ENCODE measurements at places on chromosomes 13 and 19.
A peak's percentile ranks its signal among the peaks of the same experiment; 100 is the strongest.

GRCh38 chr19:10206226-10206885 lies 11.6 kb upstream of the DNMT1 start:
- no peaks in the 10 kb centered on the region for H3K36me3 ChIP-seq
- peak overlapping the region; percentile 62 for H3K27ac ChIP-seq
- H3K4me1 ChIP-seq = no peaks in the 10 kb centered on the region
- H3K4me3 ChIP-seq = no peak overlapping the region
- no peak for DNase-seq
- no peaks in the 10 kb centered on the region for H3K27me3 ChIP-seq

- DNase-seq = no peak
- no peaks in the 10 kb centered on the region for H3K27me3 ChIP-seq
- H3K4me3 ChIP-seq = no peak overlapping the region
These were observed 3.4 kb downstream of the IGFLR1 start for GRCh38 chr19:35738887-35739229.

DNA sequence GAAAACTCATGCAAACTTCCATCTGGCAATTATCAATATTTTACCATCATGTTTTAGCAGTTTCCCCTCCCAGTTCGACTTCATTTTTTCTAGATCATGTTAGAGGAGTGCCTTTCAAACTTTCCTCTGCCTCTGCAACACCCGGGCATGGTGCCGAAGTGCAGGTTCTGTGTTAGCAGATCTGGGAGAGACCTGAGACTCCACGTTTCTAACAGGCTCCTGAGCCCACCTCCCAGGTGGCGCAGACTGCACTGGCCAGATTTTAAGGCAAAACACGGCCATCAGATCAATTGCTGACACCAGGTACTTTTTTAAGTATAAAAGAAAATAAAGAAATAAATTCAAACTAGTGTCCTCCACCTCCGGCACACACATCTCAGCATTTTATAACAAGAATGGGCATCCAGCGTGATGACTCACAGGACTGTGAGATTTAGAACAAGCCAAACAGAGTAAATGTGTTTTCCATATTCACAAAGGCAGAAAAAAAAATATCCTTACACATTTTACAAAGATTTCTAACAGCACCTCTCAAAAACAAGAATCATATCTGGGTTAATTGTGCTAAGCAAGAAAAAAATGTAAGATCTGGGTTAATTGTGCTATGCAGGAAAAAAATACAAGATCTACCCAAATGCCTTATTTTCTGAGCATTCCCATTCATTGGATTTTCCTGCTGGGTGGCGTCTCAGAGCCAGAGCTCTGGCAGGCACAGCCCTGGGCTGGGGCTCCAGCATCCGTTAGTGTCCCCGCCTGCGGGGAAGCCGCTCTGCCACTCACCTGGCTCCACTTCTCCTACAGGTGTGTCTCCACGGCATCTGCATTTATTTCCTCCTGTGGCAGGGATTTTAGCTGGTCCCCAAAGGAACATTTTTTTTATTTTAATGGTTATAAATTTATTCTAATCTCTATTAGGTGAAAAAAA lies 127.9 kb upstream of the SOX1 start:
- no peak overlapping the region for H3K27ac ChIP-seq

DNA sequence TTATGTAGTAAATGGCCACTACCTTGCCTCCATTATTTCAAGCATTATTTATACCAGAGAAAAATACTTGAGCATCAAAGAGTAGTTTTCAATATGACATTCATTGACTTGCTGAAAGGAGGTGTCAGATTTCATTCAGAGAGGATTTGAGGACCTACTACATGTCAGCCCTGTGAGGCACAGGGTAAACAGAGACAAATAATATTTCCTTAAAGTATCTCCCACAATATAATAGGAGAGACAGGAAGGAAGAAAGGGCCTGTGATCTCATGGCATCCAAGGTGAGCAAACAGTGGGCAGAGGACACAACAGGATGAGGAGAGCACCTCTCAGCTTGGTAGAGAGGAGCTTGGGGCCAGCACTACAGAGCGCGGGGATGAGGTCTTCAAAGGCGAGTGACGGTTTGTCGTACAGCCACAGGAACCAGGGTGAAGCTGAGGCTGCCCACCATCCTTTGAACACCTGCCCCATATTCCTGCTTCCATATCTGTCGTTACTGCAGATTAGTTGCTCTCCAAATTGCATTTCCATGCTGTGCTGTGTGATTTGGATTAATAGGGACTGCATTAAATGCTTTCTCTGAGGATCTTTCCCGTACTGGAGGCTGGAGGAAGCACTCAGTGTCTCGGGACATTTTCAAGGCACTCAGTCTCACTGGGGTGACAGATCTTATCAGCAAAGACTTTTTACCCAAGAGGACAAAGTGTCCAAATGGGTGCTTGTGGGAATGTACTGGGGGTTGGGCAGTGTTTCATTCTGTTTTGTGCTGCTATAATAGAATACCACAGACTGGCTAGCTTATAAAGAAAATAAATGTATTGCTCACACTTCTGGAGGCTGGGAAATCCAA lies 59.2 kb downstream of the GJA3 start:
- no peaks in the 10 kb centered on the region for H3K36me3 ChIP-seq
- no peak overlapping the region for H3K27ac ChIP-seq
- no peak overlapping the region for H3K4me3 ChIP-seq
- no peaks in the 10 kb centered on the region for H3K4me1 ChIP-seq

- H3K4me1 ChIP-seq = no peaks in the 10 kb centered on the region
- H3K27me3 ChIP-seq = no peaks in the 10 kb centered on the region
- H3K27ac ChIP-seq = no peak overlapping the region
- no peak overlapping the region for H3K4me3 ChIP-seq
- no peaks in the 10 kb centered on the region for H3K36me3 ChIP-seq
These were observed 53.3 kb upstream of the POSTN start for GRCh38 chr13:37651891-37652290.

DNA sequence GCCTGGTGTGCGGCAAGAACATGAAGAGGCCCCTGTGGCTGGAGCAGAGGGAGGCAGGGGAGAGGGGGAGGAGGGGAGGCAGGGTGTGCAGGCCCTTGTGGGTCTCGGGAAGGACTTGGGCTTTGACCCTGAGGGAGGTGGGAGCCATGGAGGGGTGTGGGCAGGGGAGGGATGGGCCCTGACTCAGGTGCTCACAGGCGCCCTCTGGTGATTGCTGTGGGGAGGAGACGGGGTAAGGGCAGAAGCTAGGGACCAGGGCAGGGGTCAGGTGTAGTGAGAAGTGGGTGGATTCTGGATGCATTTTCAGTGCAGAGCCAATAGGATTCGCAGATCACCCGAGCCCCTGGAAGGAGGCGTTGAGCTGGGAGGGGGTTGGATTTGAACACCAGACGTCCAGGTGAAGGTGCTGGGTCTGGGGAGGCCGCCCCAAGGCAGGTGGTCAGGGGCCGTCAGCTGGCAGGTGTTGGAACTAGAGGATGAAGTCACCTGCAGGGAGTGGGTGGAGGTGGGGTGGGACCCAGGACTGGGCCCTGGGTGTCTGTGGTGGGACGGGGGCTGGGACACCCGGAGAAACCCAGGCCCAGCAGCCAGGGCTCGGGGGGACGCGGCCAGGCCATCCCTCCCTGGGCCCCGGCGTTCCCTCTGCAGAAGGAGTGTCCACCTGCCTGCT lies 185.4 kb downstream of the KDM4B start:
- no peak overlapping the region for H3K4me3 ChIP-seq
- H3K4me1 ChIP-seq = no peaks in the 10 kb centered on the region
- H3K27ac ChIP-seq = no peak overlapping the region
- peaks cover 34% of the 10 kb centered on the region for H3K36me3 ChIP-seq
- peak; percentile 67 for DNase-seq

DNA sequence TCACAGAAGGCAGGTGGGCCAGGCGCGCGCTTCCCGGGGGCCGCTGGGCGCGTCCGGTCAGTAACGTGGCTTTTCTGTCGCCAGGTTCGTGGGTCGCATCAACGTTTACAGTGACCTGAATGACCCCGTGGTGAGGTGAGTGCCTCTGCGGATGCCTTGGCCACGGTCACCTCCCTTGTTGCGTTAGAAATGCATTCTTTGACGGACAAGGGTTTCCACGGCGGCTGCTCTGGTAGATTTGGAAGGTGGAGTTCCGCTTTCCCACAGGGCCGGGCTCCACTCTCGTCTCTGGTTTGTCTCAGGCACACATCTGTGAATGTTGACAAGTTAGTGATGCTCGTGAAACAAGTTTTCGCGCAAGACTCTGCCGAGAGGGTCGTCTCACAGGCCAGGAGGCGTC lies 130.0 kb downstream of the ATP11A start:
- H3K27me3 ChIP-seq = no peaks in the 10 kb centered on the region
- no peaks in the 10 kb centered on the region for H3K36me3 ChIP-seq
- DNase-seq = no peak
- no peaks in the 10 kb centered on the region for H3K4me1 ChIP-seq
- no peak overlapping the region for H3K4me3 ChIP-seq

- H3K27ac ChIP-seq = no peak overlapping the region
- peaks cover 32% of the 10 kb centered on the region for H3K4me1 ChIP-seq
- peaks cover 14% of the 10 kb centered on the region for H3K36me3 ChIP-seq
- H3K4me3 ChIP-seq = no peak overlapping the region
These were observed 19.1 kb downstream of the SMARCA4 start for GRCh38 chr19:10979951-10980381.

- no peaks in the 10 kb centered on the region for H3K27me3 ChIP-seq
- H3K4me3 ChIP-seq = peak overlapping the region; percentile 99
- peaks cover 21% of the 10 kb centered on the region for H3K4me1 ChIP-seq
- H3K27ac ChIP-seq = peak overlapping the region; percentile 70
These were observed 410 bp downstream of the PIN1 start for GRCh38 chr19:9835507-9835949.

DNA sequence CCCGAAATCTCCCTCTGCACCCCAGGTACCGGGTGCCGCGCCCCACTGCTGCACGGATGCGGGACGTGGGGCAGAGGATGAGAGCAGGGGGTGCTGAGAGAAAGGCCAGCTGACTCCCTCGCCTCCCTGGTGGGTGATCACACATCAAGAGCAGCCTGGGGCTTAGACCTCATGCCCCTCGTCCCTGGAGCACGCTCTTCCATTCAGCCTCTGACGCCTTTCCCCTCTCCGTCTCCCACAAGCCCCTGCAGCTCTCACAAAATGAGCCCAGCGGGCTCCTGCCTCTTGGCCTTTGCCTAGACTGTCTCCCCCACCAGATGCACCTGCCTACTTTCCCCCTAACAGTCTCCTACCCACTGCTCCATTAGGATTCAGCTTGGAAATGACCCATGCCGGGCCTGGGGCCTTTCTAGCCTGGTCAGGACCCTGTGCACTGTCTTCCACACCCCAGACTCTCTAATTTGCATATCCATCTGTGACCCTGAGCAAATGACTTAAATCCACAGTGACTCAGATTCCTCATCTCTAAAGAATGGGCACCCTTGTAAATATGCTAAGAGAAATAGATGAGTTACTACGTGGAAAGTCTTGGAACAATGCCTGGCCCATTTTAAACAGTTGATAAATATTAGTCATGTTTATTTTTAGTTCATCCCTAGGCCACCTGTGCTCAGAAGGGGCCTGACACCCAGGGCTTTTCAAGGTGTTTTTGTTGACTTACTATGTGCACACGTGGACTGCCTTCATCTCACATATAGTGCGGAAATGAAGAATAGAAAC lies 582 bp upstream of the PTPRH start:
- H3K4me1 ChIP-seq = peaks cover 16% of the 10 kb centered on the region
- H3K36me3 ChIP-seq = no peaks in the 10 kb centered on the region
- no peak overlapping the region for H3K27ac ChIP-seq
- no peak for DNase-seq
- no peak overlapping the region for H3K4me3 ChIP-seq

- no peaks in the 10 kb centered on the region for H3K4me1 ChIP-seq
- H3K36me3 ChIP-seq = no peaks in the 10 kb centered on the region
These were observed 5.5 kb upstream of the CACTIN start for GRCh38 chr19:3632098-3632497.

DNA sequence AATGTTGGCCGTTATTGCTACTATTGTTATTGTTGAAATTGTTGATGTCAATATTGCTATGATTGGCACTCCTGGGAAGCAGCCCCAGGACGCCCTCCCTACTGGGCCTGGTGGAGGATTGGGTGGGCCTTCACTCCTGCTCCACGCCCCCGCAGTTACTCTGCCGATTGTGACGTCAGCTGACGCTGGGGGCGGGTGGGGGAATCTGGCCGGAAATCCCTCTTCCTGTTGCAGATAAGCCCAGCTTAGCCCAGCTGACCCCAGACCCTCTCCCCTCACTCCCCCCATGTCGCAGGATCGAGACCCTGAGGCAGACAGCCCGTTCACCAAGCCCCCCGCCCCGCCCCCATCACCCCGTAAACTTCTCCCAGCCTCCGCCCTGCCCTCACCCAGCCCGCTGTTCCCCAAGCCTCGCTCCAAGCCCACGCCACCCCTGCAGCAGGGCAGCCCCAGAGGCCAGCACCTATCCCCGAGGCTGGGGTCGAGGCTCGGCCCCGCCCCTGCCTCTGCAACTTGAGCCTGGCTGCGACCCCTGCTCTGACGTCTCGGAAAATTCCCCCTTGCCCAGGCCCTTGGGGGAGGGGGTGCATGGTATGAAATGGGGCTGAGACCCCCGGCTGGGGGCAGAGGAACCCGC lies at the start of gene ETV2:
Gene ETV2, plus strand, starts transcription at position 231 of the 637 bp plus-strand sequence. CDS start 716 bp downstream, outside the sequence.
- no peaks in the 10 kb centered on the region for H3K36me3 ChIP-seq
- peak; percentile 55 for DNase-seq
- no peaks in the 10 kb centered on the region for H3K27me3 ChIP-seq

- no peak within 1 kb of the TSS for H3K27ac ChIP-seq
- H3K27me3 ChIP-seq = peaks cover 76% of the 10 kb centered on the region
- no peaks in the 10 kb centered on the region for H3K36me3 ChIP-seq
- DNase-seq = peak; percentile 6
- H3K4me3 ChIP-seq = peak within 1 kb of the TSS; percentile 49
These were observed at the start of gene POU2F2 for GRCh38 chr19:42132030-42132628. Gene POU2F2 (minus strand): TSS chr19:42132446. CDS start chr19:42132411, 35 bp downstream.

DNA sequence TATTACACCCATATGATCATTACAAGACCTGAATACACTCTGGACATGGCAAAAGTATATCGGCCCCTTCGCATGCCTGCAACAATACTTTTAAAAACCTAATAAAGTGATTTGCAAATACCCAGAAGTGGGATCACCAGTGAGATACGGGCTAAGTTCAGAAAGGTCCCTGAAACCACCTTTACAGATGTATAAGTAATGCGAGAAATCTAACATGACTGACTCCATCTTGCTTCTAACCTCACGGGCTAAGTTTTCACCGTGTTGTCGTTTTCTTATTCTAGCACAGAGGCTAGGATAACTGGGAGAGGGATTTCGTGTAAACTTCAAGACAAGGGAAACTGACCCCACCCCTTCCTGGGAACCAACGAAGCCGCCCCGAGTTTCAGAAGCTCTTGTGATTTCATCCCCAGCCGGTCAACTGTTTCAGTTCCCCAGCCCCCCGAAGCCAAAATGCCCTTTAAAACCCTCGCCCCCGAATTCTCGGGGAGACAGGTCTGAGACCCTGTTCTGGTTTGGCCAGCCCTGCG lies 703 bp downstream of the NEK3 start:
- H3K4me3 ChIP-seq = peak overlapping the region; percentile 89
- H3K27me3 ChIP-seq = no peaks in the 10 kb centered on the region

GRCh38 chr13:40130871-40131636 lies 475.6 kb downstream of the COG6 start:
- no peak overlapping the region for H3K4me3 ChIP-seq
- H3K36me3 ChIP-seq = no peaks in the 10 kb centered on the region
- no peak overlapping the region for H3K27ac ChIP-seq

DNA sequence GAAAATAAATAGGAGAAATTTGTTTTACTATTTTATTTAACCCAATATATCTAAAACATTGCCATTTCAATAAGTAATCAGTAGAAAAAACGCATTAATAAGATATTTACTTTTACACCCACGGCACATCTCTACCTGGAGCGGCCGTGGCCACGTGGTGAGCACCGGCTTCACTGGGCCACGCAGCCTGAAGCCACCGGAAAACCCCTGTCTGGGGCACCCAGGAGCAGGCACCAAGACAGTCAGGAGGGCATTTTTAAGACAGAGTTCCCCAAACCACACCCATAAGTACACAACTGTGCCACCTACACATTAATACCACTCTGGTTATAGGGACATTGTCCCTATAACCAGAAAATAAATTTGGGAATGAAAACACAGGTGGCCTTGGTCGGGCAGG lies 80.9 kb downstream of the SPACA7 start:
- no peaks in the 10 kb centered on the region for H3K36me3 ChIP-seq
- H3K4me1 ChIP-seq = no peaks in the 10 kb centered on the region
- H3K4me3 ChIP-seq = no peak overlapping the region
- no peak overlapping the region for H3K27ac ChIP-seq

Measured in left lung (tissue), 14 donors.